ENCODE measurements at places on chromosomes 12 and 14.
A peak's percentile ranks its signal among the peaks of the same experiment; 100 is the strongest.

- DNase-seq, result peak; percentile 95
These were observed at the start of gene ARHGDIB for GRCh38 chr12:14961466-14962152. TSS of gene ARHGDIB (minus strand) at chr12:14961601. CDS start at chr12:14950712, 10,889 bp downstream.

- no peak for DNase-seq
These were observed 34.8 kb upstream of the PMCH start for GRCh38 chr12:102232446-102232845.

- DNase-seq, result no peak
These were observed 373.0 kb downstream of the CCDC91 start for GRCh38 chr12:28563286-28563685.

DNA sequence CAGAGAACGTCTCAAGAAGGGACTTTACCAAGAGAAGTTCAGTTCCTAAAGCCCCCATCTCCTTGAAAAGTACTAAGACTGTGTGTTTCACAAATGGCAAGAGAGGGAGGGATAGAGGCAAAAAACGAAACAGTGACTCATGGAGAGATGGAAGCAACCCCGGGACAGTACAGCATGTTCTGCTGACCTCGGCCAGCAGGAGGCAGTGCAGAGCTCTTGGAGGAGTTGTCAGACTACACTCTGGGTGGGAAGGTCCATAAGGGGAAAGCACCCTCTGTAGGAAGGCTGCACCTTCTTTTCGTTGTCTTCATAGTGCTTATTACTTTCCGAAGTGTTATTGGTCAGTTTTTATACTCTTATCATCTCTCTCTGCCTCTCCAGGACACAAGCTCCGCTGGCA lies 525.2 kb upstream of the CCDC196 start:
- DNase-seq, result peak; percentile 65

DNA sequence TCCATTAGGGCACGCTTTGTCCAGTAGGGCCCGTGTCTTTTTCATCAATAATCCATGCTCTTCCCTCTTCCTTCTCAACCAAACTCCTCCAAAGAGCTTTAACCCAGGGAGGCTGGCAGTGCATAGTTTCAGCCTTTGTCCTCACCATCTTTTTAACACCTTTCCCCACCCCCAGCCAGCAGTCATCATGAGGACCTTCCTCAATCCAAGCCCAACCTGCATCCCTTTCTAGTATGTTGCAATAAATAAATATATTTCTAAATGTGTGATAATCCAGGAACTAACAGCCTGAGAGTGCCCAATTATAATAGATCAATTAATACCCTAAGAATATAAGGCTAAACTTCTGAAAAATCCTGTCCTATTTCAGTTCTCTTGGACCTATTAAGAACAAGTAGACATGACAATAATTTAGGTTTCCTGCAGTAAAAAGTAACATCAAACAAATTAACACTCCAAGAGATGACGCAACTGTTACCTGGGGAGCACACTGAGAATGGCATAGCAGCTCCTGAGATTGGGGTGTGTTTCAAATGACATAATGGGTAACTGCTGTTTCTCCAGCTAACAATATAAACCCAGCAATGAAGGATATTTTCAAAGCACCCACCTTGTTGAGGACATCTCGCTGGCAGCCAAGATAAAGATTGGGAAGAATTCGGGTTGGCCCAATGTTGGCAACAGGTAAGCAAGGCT lies 62.6 kb downstream of the DUSP16 start:
- no peak for DNase-seq

- no peak for DNase-seq
These were observed 3.5 kb downstream of the MYF6 start for GRCh38 chr12:80710727-80711449.

GRCh38 chr14:103519837-103520212 lies 2.8 kb downstream of the CKB start:
- no peak for DNase-seq

- no peak for DNase-seq
These were observed 56.8 kb upstream of the FAM181A start for GRCh38 chr14:93870377-93870776.

- no peak for DNase-seq
These were observed 13.4 kb downstream of the LGALS3 start for GRCh38 chr14:55142466-55142865.

GRCh38 chr14:24940213-24940783 lies 109.6 kb downstream of the STXBP6 start:
- DNase-seq, result no peak

- no peak for DNase-seq
These were observed 34.5 kb downstream of the RTN1 start for GRCh38 chr14:59836116-59836515.

- DNase-seq, result no peak
These were observed 143.6 kb upstream of the SLC16A7 start for GRCh38 chr12:59452259-59452658.

DNA sequence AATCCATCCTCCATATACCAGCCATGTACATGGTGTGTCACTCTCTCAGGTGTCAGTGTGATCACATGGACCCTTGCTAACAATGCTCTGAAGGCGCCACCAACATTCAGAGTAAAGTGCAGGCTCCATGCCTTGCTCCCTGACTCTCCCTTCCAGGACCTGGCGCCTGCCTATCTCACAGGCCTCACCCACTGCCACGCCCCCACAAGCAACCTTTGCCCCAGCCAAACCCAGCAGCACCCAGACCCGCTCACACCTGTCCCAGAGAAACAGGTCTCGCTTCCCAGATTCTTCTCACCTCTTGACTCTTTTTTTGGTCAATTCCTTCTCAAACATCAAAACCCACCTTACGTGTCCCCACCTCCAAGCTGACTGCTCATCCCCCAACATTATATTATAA lies 52.3 kb downstream of the KCNK10 start:
- DNase-seq, result no peak

DNA sequence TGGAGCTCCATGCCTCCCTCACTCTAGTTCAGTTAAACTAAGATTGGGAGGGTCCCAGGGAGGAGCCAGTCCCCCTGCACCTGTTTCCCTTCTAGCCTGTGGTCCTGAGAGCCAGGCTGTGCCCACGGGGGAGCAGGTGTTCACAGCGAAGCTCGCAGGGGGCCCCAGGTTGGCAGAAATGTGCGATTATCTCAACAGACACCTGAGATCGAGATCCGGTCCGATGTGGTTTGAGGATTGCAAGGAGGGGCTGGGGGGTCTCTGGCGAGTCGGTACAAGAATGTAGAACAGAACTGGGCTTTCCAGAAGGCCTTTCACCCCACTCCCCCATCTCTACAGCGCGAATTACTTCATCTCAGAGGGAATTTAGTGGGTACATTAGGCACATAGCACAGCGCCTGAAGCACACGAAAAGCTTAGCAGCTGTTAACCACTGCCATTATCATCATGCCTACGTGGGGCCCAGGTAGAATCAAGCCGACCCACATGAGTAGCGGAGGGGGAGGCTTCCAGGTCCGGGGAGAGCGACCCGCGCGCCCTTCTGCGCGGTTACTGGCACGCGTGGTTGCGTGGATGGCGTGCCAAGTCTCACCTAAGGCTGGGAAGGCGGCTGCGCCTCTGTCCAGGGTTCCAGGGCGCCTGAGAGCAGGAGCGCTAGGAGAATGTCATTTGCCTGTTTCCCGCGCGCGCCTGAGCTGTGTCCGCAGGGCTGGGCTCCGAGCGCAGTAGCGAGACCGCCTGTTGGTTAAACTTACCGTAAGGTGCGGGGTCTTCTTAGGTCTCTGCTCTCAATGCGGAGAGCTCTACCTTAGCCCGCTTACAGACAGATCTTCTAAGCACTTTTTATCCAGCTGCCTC lies 1539.5 kb upstream of the TMEM132C start:
- DNase-seq, result no peak

GRCh38 chr14:29868000-29868399 lies 59.6 kb downstream of the PRKD1 start:
- DNase-seq, result no peak
